ENCODE measurements at places on chromosomes 11 and 22.

GRCh38 chr11:34190192-34191139 lies 85.0 kb downstream of the NAT10 start:
- no peak for DNase-seq

- DNase-seq = no peak
These were observed 71.0 kb upstream of the KCNQ1OT1 start for GRCh38 chr11:2770761-2771301.

GRCh38 chr11:69274531-69275016 lies 19.4 kb upstream of the MYEOV start:
- DNase-seq = no peak

GRCh38 chr11:78857688-78858087 lies 283.0 kb upstream of the NARS2 start:
- no peak for DNase-seq

DNA sequence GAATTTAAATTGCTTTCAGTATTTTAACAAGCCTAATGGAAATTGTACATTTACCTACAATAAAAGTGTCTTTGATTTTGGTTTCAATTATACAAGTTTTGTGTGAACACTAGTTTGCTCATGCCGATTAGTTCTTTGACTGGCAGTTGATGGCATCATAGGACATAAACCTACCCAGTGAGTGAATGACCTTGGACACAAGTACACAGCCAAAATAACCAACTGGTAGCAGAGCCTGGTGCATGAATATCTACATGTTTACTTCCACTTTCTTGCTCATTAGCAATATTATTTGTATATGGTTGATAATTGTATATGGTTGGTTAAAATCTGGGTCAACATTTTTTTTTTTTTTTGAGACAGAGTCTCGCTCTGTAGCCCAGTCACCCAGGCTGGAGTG lies 37.8 kb downstream of the STIM1 start:
- DNase-seq = no peak

GRCh38 chr11:116312570-116313391 lies 460.0 kb downstream of the BUD13 start:
- DNase-seq = no peak

- DNase-seq = no peak
These were observed 33.4 kb downstream of the BCR start for GRCh38 chr22:23213581-23214334.

- no peak for DNase-seq
These were observed 112.8 kb downstream of the TRPC6 start for GRCh38 chr11:101470881-101471520.

DNA sequence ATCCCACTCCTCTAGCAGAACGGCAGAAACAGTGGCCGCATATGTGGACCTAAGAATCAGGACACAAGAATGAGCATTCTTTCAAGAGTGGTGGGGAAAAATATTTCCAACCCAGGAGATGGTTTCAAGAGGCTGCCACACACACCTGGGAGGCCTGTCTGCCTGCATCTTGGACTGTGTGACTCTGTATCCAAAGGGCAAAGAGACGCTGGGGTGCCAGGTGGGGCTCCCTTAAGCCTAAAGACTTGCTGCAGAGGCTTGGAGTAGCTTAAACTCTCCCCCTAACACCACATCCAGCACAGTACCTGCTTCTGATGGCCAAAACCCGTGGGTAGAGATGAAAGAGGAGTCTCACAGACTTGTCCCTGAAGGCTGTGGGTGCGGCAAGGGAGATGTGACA lies 3.5 kb downstream of the CXCR5 start:
- no peak for DNase-seq

DNA sequence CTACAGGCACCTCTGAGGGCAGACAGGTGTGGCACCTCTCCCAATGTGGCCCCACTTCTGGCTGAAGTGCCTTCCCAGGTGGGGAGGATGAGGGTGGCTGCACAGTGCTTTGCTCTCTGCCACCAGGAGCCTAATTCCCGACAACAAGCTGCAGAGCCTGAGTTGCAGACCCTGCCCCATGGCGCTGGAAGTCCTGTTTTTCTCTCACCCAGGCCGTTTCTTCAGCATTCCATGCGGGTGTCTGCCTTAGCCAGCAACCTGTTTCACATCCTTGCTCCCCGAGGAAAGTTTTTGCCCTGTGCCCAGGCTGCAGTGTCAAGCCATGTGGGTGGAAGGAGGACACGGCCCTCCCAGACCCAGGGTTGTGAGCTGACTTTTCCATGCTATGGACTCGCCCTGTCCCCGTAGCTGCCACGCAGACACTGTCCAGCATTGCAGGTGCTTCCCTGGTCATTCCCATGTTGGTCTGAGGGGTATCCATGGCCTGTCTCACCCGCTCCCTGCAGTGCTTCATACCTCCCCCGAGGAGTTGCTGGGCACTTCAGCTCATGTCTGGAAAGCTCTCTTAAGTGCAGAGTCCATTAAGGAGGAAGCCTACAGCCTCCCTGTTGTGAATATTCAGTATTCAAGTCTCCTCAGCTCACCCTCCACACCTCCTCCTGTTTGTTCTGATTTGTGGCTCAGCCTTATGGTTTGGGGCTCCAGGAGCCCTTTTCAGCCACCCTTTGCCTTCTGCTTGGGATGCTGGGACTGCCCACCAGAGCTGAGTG lies 2.9 kb downstream of the DAGLA start:
- no peak for DNase-seq

DNA sequence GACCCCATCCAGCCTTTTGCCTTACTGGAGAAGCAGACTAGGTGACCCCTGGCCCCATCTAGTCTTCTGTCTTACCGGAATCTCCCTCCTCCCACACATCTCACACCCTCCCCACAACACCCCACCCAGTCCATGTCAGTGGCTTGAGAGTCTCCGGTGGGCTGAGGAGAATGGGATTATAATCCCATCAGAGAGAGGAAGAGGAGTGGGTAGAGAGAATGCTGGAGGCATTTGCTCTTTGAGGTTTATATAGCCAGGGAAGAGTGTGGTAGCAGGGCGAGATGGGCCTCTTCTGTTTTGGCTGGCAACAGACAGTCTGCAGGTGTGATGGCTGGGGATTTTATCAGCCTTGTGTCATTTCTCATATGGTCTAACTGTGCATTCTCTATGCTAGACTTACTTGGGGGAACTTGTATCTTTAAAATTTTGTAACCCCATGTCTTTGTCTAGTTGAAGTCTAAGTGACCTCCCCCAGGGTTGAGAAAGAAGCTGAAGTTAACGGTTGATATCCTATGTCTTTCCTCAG lies 50.3 kb downstream of the GRAMD1B start:
- no peak for DNase-seq

- no peak for DNase-seq
These were observed at the start of gene GALR3 for GRCh38 chr22:37823134-37823985. GALR3 (plus strand) TSS chr22:37823382; CDS start chr22:37823407, 25 bp downstream.

GRCh38 chr22:31574055-31574670 lies 77.8 kb downstream of the SFI1 start:
- no peak for DNase-seq

DNA sequence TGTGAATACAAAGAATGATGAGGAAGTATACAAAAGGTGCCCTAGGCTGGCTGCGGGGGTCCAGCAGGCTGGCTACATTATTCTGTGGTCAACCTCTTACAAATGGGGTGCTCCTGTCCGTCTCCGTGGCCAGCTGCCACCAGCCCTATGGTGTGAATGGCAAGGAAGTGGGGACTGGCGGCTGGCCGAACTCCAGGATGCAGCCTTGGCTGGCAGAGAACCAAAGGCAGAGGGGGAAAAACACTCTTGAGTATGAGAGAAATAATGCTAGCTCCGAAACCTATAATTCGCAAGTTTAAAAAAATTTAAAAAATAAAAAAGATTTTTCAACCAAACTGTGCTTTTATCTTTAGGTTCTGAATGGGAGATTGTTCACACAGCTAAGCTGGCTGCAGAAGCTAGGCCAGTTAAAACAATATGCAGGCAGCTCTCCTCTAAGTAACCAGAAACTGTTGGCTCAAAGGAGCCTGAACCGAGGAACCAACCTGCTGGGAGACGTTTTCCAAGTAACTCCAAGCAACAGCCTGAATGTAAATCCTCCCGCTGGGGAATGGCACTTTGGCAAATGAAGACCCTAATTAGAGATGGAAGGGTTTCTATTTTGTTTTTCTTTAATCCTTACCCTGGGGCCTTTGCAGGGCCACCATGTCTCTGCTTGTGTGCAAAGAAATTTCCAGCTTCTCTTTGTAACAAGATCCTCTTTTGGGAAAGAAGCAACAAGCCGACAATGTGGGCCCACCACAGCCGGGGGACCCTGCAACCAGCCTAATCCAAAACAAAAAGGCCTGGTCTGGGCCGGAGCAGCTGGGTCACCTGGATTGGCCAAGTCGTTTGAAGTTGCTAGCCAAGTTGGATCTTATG lies 50.2 kb downstream of the C22orf31 start:
- no peak for DNase-seq

- no peak for DNase-seq
These were observed 111.2 kb upstream of the THY1 start for GRCh38 chr11:119533921-119534736.

DNA sequence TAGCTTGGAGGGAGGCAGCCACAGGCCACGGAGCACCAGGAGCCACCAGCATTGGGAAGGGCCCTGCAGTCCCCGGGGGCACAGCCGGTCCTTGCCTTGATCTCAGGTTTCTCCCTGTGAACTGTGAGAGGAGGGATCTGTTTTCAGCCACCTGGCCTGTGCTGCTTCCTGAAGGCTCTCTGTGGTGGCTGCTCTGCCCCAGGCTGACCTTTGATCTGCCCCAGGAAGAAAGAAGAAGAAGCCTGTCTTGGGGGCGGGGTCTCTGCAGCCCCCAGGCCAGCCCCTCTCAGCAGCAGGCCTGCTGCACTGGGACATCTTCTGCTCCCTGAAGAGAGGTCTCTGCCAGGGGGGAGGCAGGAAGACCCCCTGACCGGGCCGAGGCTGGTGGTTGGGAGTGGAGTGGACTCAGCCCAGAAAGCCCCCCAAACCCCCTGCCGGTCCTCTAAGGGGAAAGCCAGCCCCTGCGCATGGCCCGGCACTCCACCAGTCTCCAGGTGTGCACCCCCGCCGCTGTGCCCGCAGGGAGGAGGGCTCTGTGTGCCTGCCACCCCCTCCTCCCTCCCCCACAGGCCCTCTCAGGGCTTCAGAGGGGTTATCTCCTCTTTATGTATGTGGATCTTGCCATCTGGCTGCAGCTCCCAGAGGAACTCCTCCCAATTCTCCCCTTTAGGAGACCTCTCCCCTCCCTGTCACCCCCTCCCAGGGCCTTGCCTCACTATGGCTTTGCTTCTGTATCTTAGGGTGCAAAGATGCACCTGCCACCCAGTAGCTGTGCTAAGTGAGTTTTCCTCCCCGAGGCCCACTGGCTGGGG lies 675.3 kb downstream of the BRD1 start:
- DNase-seq = no peak

GRCh38 chr11:131386408-131386807 lies 16.0 kb downstream of the NTM start:
- DNase-seq = no peak

GRCh38 chr11:17547051-17547577 lies at the start of gene OTOG:
OTOG (plus strand) TSS chr11:17547259; CDS start chr11:17547373, 114 bp downstream.
- no peak for DNase-seq

- DNase-seq = no peak
These were observed 122.4 kb upstream of the OR9Q1 start for GRCh38 chr11:57901278-57901677.

GRCh38 chr11:35063488-35063931 lies 75.5 kb upstream of the CD44 start:
- DNase-seq = no peak

GRCh38 chr11:34546511-34547209 lies 33.1 kb upstream of the ELF5 start:
- no peak for DNase-seq

GRCh38 chr11:1276041-1276790 lies 33.2 kb downstream of the TOLLIP start:
- DNase-seq = no peak

DNA sequence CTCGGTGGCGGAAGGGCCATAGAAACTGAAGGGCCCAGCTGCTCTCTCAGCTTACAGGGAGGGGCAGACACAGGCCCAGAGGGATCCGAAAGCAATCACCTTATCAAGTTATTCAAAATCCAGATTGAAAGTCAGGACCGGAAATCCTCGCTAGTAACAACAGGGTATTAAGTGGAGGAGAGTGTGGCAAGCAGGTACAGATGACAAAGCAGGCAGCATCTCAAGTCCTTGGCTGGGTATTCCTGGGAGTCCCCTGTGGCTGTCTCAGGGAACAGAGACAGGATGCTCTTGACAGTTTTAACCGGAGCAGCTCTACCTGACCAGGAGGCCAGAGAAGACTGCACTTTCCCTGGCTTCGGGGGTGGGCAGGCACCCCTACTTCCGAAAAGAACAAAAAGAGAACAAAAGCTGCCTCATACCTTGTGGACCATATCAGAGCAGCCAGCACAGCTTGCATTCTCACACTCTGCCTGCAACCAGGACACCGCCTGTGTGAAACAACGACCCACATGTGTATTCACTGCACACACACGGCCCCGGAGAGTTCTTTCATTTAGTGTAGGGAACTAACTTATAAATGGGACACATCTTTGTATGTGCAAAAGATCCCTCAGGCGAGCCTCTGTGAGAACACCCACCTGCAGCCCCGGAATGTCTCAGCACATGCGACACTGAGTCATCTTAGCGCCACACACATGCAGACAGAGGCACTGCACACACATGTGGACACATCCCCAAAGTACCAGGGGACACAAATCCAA lies 78.3 kb downstream of the MICAL3 start:
- no peak for DNase-seq

DNA sequence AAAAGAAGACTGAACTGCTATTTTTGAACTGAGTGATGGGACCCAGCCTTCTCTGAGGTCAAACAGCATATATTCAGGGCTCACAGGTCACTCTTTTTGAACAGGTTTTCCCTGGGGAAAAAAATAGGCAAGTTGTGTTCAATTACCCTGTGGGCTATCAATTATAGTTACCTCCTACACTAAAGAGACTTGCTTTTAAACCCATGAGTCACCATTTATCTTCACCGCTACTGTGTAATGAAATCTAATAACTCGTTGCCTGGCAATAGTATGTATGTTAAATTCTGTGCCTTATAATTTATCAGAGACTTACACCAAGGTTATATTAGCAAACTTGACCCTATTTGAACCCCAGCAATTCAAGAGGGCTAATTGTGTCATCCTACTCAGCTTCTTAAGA lies 98.5 kb downstream of the CYP2R1 start:
- DNase-seq = no peak

Data from cortex of kidney (tissue), 1 donor.